Left ventricle myocardium superior (tissue), 1 donor: ENCODE measurements at places on chromosomes 12 and 14. TPM values are rescaled to one million over a fixed set of nuclear protein-coding genes. Genes with fewer than 3 reads are reported as not detected.

GRCh38 chr12:58204071-58204470 lies 262.7 kb downstream of the ATP23 start:
- DNase-seq = no peak

- DNase-seq = peak; percentile 82
Observed at GRCh38 chr12:110245369-110245772, 35.7 kb upstream of the ATP2A2 start.

GRCh38 chr12:106648736-106649135 lies 65.9 kb downstream of the RFX4 start:
- DNase-seq = no peak

- DNase-seq = peak; percentile 93
Observed at GRCh38 chr12:56189099-56189917, at the start of gene SMARCC2. Gene SMARCC2 (minus strand): TSS chr12:56189483. CDS start chr12:56189461, 22 bp downstream.

GRCh38 chr14:106843386-106843785 lies 1317.0 kb downstream of the TMEM121 start:
- no peak for DNase-seq

GRCh38 chr12:42996869-42997431 lies 407.4 kb upstream of the PRICKLE1 start:
- no peak for DNase-seq

GRCh38 chr12:14540801-14541462 lies 26.8 kb downstream of the PLBD1 start:
- DNase-seq = no peak

- no peak for DNase-seq
Observed at GRCh38 chr12:74791365-74791764, 253.7 kb downstream of the ATXN7L3B start.

- no peak for DNase-seq
Observed at GRCh38 chr14:58091883-58092630, 60.0 kb downstream of the ARMH4 start.

DNA sequence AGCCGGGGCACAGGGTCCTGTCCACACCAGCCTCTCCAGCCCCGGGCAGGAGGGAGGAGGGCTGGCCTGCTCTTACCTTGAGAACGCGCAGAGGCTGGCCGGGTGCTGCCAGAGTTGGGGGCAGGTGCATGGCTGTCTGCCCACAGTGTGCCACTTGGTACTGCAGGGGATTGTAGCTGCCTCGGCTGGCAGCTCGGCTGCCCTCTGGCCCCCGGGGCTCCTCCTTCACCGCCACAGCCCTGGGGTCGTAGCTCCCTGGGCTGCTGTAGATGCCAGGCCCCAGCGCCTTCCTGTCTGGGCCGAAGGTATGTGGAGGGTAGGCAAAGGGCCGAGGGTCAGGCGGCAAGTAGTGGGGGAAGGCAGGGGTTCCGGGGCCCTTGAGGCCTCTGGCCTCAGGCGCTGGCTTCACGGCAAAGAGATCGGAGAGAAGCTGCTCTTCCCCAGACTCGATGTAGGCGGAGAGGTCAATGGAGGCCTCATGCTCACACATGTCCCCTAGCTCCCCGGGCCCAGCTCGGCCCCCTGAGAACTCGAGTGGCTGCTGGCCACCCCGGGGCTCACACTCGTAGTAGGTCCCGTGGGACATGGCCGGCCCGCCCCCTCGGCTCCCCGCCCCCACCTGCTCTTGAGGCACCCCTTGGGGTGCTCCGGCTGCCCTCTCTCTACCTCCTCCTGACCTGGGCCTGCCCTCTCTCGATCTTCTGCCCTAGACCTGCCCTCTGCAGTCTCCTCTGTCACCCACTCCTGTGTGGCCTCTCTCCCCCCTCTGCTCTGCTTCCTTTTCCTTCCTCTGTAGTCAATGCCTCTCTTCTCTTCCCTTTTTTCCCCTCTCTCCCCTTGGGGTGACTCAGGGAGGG lies at the start of gene CEBPE:
CEBPE (minus strand) TSS at position 750 of the 857 bp plus-strand sequence; CDS start at position 586, 164 bp downstream.
- no peak for DNase-seq

- DNase-seq = peak; percentile 55
Observed at GRCh38 chr14:105525861-105526775, at the start of gene TMEM121. Gene TMEM121 (plus strand): TSS chr14:105526583. CDS start chr14:105528835, 2,252 bp downstream.

GRCh38 chr14:93538413-93538812 lies 107.7 kb downstream of the UNC79 start:
- DNase-seq = no peak

- peak; percentile 61 for DNase-seq
Observed at GRCh38 chr14:94001501-94002396, 4.6 kb downstream of the CCDC197 start.

DNA sequence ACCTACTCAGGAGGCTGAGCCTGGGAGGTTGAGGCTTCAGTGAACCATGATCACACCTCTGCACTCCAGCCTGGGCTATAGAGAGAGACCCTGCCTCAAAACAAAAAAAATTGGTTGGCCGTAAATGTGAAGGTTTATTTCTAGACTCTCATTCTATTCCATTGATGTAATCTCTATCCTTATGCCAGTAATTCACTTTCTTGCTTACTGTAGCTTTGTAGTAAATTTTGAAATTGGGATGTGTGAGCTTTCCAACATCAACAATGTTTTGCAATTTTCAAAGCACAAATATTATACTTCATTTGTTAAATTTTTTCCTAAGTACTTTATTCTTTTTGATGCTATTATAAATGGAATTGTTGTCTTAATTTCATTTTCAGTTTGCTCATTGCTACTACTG lies 24.6 kb downstream of the LIN52 start:
- DNase-seq = no peak

- DNase-seq = no peak
Observed at GRCh38 chr12:132194056-132194455, 49.8 kb downstream of the NOC4L start.

- DNase-seq = no peak
Observed at GRCh38 chr12:124737772-124738635, 125.7 kb downstream of the SCARB1 start.

- DNase-seq = no peak
Observed at GRCh38 chr14:103064978-103065377, 7.6 kb upstream of the CDC42BPB start.

DNA sequence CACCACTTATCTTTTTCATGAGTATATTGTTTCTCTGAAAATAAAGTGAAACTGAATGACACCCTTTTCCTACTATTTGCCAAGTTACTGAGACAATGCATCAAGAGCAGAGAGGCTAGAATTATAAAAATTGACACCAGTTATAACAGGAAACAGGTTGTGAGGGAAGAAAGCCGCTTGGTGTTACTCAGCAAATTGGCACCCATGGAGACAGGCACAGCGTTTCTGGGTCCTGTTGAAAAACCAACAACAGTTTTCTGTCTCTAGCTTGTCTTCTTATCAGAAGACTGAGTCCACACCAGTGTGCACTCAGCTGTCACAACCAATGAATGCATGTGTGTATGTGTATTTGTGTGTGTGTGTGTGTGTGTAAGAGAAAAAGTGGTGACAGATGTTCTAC lies 267.7 kb downstream of the KCNH5 start:
- DNase-seq = no peak

DNA sequence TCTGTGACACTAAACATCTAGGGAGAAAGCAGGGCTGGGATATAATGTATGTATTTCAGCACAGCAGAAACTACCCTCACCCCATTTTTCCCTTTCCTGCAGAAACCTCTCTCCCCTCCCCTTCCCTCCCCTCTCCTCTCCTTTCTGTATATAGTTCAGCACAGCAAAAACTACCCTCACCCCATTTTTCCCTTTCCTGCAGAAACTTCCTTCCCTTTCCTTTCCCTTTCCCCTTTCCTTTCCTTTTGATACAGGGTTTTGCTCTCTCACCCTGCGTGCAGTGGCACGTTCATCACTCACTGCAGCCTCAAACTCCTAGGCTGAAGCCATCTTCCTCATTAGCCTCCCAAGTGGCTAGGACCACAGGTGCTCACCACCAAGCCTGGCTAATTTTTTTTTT lies 2.1 kb downstream of the PMEL start:
- DNase-seq = no peak

DNA sequence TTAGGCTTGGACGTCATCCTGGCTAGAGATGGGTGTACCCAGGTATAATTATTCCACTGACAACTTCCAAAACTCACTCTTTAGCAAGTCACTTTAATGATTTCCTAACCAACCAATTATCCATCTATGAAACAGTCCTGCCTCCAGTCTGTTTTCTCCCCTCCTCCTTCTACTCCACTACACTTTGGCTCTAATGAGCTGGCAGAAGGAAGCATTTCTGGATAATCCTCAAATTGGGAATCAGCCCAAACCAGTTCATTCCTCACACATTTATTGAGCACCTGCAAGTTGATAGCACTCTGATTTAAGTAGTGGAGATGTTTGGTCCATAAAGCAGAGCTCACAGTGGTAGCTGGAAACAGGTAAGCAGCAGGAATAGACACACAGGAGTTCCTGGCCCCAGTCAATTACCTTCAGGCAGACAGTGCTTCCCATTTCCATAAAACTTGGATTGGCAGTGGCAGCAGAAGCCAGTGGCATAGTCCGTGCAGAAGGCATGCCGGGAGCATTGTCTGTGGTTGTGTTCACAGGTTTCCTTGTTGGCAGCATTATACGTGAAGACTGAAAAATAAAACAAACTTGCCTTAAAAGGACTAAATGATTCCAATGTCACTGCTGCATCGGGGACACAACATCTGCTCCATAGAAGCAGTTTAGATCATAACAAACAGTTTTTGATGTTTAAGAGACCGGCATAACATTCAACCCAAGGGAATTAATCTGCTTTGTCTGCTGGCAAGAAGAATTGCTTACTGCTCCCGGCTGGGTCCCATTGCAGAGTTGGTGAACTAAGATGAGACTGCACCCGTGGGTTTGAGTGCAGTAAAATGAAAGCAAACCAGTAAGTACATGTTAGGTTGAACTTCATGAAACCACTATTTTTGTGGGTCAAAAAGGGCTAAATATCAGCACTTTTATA lies 26.2 kb downstream of the NID2 start:
- no peak for DNase-seq

GRCh38 chr14:61260939-61261776 lies 20.0 kb downstream of the TMEM30B start:
- DNase-seq = no peak

DNA sequence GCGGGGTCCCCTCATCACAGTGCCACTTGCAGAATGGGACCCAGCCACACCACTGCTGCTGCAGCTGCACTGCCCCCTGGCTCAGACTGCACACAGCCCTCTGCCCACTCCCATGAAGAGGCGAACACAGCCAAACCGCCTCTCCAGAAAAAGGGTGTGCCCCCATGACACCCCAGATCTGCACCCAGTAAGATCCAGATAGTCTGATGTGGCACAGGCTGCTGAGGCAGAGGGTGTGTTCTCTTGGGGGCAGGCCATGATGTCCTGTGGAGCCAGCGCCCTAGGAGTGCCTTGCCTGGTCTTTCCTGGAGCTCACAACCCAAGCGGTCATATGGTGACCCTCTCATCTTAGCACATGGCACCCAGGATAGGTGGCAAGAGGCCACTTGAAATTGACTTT lies 44.4 kb downstream of the SLC8B1 start:
- DNase-seq = no peak

GRCh38 chr14:89848165-89848564 lies 106.4 kb downstream of the EFCAB11 start:
- no peak for DNase-seq

DNA sequence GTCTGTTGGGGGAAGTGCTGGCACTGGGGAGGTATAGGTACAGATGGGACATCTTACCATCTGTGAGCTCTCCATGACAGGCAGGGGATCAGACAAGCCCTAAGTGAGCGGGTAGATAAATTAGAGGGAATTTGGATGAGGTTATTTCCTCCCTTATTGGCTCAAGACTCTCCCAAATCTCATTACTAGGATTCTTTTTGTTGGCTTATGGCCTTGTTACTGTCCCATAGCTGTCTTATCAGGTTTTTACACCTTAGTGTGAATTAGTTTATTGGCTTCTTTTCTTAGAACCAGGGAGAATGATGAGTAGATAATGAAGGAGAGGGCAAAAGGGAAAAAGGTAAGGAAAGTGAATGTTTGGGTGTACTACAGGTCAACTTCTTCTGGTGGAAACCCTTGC lies 191.1 kb upstream of the PRICKLE1 start:
- no peak for DNase-seq

DNA sequence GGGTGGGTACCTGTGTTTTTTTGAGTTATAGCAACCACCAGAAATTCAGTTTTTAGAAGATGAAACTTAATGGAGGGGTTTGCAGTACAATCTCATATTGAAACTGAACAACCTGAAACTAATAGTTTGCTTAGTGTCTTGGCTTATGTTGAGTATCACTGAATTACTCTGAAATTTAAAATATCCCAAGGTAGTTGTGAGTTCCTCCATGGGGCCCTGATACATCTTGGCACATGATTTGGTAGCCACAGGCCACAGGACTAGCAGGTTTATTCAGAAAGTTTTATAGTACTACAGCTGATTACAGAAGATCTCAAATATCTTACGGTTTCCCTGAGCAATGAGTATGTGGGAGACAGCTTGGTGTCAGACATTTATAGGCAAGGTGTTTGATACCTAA lies 10.4 kb downstream of the PTGES3 start:
- DNase-seq = no peak

DNA sequence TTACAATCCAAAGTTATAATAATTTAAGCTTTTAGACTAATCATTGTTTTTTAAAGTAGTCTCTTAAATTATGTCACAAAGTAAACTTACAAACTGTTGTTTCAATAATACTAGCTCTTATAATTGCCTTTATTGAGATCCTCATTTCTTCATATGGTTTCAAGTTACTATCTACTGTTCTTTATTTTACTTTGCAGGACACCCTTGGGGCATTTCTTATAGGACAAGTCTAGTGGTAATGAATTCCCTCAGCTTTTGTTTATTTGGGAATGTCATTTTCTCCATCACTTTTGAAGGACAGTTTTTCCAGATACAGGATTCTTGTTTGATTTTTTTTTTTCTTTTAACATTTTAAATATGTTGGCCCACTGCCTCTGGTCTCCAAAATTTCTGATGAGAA lies 8.1 kb upstream of the ZFP36L1 start:
- DNase-seq = no peak

GPD1 gene
- 33.9 TPM for total RNA-seq

TAS2R13 gene
- total RNA-seq = 0.30 TPM

SLC25A21 gene
- total RNA-seq = 0.89 TPM

IL23A gene
- total RNA-seq = not detected

DENND5B gene
- total RNA-seq = 43.7 TPM

MGP gene
- total RNA-seq = 295 TPM

ALX1 gene
- not detected for total RNA-seq

DPPA3 gene
- total RNA-seq = not detected

ACVRL1 gene
- total RNA-seq = 31.7 TPM

RIN3 gene
- 14.7 TPM for total RNA-seq

CNTN1 gene
- 0.57 TPM for total RNA-seq

OASL gene
- total RNA-seq = 0.55 TPM

CD4 gene
- total RNA-seq = 8.4 TPM

BCL7A gene
- 17.5 TPM for total RNA-seq

ZNF891 gene
- total RNA-seq = 1.0 TPM

COL2A1 gene
- total RNA-seq = 0.25 TPM

MMP19 gene
- 2.1 TPM for total RNA-seq

RPGRIP1 gene
- 0.52 TPM for total RNA-seq

PXN gene
- 65.9 TPM for total RNA-seq

TMEM179 gene
- total RNA-seq = not detected
